ENCODE measurements at places on chromosomes 16 and 17.

- no peak for DNase-seq
Observed at GRCh38 chr17:83007504-83008185, 71.8 kb upstream of the METRNL start.

DNA sequence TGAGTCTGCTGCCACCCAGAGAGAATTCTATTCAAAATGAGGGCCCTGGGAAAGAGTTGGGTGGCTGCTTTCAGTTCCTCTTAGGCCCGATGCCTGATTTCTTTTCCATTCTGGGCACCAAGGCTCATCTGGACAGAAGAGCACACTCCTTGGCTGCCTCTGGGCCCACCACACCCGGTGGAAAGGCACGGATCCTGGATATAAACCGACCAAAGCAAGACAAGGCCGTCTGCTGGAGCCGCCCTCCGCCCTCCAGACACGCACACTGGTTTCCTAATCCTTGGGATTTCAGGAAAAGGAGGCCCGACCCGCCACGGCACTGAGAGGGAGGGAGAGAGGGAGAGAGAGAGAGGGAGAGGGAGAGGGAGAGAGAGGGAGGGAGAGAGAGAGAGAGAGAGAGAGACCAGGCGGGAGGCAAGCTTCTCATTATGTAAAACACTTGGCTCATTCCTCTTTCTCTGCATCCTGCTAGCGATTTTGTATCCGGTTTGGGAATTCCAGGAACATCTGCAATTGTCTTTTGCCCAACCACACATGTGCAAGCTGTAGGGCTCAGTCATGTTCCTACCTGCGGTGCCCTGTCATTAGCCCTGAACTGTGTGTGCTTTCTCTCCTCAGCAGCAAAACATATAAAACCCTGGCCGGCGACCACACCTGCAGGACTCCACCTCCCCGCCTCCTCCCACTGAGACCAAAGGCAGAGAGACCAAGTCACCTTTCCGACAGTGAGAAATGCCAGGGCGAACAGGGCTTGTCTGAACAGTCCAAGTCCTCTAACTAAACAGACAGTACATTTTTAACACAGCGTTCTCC lies 347.2 kb downstream of the SOX9 start:
- no peak for DNase-seq

DNA sequence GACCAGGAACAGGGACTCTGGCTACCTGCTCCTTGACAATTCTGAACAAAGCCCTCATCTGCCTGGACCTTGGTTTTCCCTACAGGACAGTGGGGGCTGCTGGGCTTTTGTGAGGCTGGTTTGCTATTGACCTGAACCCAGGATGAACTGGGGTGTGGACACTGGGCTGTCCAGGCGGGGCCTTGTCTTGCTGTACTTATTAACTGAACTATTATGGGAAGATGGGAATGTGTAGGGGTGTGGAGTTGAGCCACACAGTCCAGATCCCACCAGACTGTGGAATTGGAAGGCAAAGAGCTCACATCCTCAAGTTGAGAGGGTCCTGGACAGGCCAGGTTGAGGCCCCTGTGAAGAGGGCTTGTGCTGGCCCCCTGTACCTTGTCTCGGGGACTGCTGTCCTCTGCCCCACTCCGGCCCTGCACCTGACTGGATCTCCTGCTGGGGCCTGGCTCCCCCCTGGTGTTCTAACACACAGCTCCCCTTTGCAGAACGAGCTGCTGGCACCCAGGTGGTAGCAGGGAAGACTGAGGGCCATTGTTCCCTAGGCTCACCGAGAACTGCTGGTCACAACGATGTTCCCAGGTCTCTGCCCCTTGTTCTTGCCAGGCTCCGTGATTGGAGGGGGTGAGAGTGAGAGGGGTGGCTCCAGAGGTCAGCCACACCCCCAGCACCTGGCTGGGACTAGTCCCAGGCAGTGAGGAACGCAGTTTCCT lies 51.8 kb upstream of the CDC42EP4 start:
- no peak for DNase-seq

GRCh38 chr17:44279666-44280391 lies 11.9 kb upstream of the SLC4A1 start:
- DNase-seq = no peak

DNA sequence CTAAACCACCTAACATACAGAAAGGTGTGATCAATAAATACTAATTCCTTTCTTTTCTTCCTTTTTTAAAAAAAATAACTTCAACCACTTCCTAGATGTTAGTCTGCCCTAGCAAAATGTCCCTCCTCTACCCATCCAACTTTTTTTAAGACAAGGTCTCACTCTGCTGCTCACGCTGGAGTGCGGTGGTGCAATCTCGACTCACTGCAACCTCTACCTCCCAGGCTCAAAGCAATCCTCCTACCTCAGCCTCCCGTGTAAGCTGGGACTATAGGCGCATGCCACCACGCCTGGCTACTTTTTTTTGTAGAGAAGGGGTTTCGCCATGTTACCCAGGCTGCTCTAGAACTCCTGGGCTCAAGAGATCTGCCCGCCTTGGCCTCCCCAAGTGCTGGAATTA lies 33.1 kb downstream of the KANSL1 start:
- no peak for DNase-seq

DNA sequence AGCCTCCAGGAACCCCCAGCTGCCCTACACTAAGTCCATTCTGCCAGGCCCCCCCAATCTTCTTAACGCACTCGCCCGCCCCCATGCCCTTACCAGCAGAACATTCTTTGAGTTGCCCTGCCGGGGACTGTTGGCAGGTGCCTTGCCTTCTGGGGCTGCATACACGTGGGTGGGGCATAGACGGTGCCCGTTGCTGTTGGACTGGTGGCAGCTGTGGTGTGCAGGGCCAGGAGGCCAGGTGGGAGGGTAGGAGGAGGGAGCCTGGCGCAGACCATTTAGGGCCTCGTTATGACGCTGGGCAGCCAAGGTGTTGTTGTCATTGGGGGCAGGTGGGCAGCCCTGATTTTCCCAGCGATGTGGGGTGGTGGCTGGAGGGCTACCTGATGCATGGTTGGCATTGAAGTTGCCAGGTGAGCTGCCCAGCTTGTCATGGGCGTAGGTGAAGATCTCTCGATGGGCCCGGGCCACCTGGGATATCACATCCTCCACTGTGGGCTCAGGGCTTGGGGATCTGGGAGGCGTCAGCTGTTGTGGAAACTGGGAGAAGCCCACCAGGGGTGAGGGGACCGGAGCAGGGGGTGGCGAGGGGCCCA lies 4.9 kb downstream of the NR1D1 start:
- no peak for DNase-seq

GRCh38 chr16:1895068-1895467 lies 23.1 kb upstream of the MEIOB start:
- no peak for DNase-seq

GRCh38 chr17:57892146-57892819 lies 42.4 kb upstream of the MRPS23 start:
- DNase-seq = peak; percentile 68

GRCh38 chr17:6454495-6455320 lies 10.5 kb downstream of the PIMREG start:
- DNase-seq = no peak

DNA sequence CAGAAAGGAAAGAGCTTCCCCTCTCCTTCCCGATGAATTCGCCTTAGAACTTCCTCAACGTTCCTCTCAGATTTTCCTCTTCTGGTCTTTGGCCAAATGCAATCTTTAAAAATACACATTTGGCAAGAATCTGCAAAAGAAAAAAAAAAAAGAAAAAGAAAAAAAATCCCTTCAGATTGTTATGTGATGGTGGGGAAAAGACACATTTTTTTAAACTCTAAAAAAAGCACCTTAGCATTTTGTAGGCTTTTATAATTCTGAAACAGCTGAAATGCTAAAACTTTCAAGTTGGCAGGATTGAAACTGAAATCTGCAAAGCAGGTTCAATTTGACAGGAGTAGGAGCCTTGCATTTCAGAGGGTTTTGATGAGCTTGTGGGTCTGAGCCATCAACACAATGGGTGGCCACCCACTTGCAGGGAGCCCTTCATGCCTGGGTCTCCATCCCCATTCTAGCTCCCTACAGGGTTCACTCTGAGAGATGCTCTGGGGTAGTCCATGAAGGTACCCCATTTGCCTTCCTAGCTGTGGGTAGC lies 33.1 kb downstream of the CACNG3 start:
- DNase-seq = no peak

- no peak for DNase-seq
Observed at GRCh38 chr16:19685176-19685575, 32.9 kb downstream of the KNOP1 start.

DNA sequence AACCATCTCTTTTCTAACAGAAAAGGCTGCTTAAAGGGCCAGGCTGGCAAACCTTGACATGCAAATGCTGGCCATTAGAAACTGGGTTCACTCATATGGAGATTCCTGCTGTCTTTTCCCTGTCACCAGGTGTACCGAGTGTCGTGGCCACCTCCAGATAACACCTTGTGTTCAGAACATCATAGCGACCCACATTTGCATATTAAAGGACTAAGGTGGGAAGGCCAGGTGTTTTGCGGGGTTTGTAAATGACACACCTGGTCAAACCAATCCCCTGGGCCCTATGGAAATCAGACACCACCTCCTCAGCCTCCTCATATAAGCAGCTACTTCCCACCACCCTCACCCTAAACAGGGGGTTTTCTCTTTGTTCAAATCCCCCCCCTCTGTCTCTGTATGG lies 2.5 kb upstream of the AIPL1 start:
- no peak for DNase-seq

DNA sequence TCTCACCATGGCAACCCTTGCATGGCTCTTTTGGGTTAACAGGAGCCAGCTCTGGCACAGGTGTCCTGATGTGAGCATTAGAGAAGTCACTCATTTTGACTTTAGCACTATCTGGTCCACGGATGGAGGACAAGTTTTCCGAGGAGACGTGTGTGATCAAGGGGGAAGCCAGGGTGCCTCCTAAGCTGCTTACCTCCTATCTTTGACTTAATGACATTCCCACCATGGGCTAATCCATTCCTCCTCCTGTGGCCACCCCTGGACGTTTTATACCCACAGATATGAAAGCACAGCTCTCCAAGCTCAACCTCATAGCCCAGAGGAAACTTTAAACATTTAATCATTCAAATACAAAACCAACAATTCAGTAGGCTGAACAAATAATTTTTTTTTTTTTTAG lies 18.8 kb downstream of the MPP2 start:
- no peak for DNase-seq

- no peak for DNase-seq
Observed at GRCh38 chr16:54118846-54119245, 167.7 kb downstream of the IRX3 start.

- DNase-seq = no peak
Observed at GRCh38 chr17:74840989-74841666, 18.6 kb downstream of the GRIN2C start.

GRCh38 chr17:70906808-70907207 lies 737.5 kb downstream of the KCNJ2 start:
- DNase-seq = no peak

DNA sequence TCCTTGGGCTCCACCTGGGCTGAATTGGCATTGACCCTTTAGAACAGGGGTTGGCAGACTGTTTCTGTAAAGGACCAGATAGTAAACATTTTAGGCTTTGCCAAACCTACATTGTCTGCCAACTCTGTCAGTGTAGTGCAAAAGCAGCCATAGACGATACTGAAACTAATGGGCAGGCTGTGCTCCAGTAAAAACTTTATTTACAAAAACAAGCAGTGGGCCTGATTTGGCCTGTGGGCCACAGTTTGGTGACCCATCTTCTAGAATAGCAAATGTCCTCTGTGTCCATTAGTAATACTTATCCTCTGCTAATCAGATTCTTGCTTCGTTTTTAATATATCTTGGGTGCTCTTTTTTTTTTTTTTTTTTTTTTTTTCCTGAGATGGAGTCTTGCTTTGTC lies 6.2 kb downstream of the UTP4 start:
- DNase-seq = no peak

Data from stimulated activated CD8-positive, alpha-beta memory T cell treated with anti-CD3 and anti-CD28 coated beads, Interleukin-7, amount 100 ng/mL, for 1 hour (primary cell).